ENCODE measurements at places on chromosomes 13 and 19.

DNA sequence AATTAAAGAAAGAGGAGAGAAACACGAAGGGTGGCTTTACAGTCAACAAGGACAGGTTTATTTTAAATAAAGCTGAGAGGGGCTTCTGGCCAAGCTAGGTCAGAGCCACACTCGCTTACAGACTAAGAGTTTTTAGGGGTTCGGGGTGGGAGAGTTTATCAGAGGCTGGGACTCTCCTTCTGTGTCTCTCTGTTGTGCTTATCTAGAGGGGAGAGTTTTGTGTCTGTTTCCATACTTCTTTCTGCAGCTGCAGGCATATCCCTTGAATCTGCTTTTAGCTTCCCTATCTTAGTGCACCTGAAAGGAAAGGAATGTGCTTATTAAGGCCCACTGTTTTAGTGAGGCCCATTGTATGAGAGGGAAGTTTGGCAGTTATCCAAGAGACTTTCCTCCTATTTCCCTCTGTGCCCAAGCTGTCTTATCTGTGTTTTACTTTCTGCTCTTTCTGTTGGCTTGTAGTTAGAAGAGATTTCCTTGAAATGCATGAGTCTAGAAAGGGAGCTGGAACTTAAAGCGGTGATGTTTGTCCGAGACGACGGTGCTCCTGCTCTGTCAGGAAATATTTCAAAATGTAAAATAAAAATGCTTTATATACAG lies 275.3 kb downstream of the KCTD12 start:
- DNase-seq: no peak

DNA sequence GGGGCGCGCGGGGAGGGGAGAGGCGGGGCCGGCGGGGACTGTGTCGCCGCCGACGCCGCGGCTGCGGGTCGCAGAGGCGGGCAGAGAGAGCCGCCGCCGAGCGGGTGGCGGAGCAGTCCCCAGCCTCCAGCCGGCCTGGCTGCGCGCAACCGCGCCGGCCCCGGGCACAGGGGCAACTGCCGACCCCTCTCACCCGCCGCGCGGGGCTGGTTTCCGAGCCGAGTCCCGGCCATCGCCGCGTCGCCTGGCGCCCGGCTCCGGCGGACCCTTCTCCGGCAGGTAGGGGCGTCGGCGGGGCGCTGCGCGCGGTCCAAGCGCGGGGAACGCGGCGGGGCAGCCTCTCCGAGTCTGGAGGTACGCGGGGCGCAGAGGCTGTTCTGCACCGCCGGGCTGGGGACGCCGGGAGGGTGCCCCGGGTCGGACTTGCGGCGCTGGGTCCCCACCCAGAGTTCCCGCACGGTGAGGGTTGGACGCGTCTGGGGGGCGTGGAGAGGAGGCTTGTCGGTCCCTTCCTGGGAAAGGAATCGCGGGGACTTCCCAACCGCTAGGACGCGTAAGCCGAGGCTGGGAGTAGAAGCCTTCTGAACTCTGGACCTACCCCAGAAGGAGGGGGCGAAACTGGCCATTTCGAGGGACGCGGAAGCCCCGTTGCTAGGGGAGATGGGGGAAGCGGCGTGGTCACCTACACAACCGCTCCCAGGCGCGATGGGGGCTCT lies 133.6 kb upstream of the MYO16 start:
- DNase-seq: no peak

DNA sequence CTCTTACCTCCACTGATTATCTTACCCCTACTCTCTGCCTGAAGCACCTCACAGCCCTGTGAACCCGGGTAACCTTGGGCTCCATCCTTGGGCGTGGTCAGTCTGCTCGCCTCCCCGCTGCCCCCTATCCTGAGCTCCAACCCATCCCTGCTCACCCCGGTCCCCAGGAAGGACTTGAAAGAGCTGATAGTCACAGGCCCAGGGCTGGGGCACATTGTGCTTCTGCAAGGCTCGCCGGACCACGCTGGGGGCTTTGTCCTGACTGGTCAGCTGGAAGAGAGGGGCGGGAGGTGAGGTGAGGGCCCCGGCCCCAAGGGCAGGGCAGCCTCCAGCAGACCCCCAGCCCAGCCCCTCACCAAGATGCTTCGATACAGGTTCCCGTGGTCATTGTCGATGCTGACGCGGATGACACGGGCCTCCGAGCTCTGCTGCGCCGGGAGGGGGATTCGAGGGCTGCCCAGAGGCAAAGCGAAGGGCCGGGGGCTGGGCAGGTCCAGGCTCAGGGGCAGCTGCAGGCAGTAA lies 13.0 kb upstream of the EPOR start:
- no peak for DNase-seq

GRCh38 chr13:99208845-99209527 lies 8.3 kb downstream of the UBAC2 start:
- DNase-seq: no peak

GRCh38 chr13:98781905-98782304 lies 29.4 kb upstream of the SLC15A1 start:
- no peak for DNase-seq

DNA sequence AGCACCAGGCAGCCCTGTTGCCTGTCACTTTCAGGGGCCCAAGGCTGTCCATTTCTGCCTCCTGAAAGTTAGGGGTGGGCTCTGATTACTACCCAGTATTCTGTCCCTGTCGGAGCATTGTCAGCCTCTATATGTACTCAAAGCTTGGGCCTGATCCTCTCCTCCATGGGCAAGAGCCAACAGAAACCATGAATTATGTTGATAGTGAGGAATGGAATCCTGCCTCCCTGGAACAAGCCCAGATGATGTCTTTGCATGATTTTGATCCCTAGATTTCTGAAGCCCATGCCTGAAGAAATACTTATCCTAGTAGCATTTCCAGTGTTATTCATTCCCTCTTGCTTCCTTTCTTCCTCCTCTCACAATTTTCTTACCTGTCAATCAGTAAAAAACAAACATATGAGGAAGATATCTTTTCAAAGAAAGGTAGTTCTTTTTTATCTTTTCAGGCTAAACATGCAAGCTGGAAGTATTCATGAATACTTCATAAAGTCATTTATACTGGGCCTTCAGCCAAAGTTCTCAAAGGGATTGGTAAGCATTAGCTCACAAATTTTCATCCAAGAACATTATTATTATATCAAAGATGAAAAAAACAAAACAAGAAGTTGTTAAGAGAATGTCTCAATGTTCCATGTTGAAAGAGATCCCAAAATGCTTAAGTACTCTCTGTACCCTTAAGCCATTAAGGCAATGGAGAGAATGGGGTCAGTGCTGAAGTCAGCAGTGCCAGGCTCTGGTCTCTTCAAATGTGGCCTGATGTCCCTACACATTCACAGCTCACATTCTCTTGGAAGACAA lies 171.7 kb downstream of the NHLRC3 start:
- no peak for DNase-seq

- DNase-seq: peak; percentile 54
Measured at GRCh38 chr19:10270180-10270615, 722 bp upstream of the ICAM1 start.

- no peak for DNase-seq
Measured at GRCh38 chr19:20254121-20254520, 87.1 kb downstream of the ZNF486 start.

DNA sequence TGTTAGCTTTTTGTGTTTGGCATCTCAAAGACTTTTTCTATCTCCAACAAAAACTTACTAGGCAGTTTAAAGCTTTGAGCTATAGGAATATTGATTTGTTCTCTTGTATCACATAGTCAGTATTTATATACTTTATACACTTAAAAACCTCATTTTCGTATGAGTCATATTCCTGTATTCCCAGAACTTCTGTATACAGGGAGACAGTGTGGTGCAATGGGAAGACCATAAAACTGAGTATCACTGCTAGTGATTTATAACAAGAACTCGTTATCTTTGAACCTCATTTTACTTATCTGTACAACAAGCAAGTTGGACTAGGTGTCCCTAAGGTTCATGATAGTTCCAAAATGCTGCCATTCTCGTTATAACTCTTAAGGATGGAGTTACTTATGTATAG lies 6.3 kb downstream of the GPR180 start:
- no peak for DNase-seq

DNA sequence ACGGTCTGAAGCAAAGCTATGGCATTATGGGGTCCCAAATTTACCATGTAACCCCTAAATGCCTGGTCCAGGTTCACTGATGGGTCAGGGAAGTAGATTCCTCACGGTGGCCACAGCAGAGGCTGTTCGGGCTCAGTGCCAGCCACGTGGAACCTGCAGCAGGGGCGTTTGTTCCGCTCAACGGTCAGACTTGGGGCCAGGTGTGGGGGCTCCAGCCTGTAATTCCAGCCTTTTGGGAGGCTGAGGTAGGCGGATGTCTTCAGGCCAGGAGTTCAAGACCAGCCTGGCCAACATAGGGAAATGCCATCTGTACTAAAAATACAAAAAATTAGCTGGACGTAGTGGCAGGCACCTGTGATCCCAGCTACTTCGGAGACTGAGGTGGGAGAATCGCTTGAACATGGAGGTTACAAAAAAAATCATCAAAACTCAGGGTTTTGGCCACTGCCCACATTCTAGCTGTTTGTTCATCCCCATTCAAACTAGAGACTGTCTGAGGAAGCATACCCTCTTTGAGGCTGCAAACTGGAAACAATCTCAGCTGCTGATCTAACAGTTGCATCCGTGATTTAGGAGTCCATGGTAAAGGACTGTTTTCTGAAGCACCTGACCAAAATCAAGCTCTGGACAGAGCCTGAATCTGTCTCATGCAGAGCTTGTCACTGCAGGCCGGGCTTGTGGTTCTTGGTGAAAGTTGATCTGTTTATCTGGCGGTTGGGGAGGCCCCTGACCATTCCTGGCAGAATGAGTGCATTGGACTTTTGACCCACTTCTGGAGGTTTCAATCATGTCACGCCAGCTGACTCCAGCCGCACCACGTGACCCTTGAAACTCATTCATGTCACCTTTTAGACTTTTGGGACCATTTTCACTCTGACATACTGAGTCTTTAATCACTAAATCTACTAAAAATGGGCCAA lies 30.2 kb upstream of the ZNF331 start:
- DNase-seq: no peak

DNA sequence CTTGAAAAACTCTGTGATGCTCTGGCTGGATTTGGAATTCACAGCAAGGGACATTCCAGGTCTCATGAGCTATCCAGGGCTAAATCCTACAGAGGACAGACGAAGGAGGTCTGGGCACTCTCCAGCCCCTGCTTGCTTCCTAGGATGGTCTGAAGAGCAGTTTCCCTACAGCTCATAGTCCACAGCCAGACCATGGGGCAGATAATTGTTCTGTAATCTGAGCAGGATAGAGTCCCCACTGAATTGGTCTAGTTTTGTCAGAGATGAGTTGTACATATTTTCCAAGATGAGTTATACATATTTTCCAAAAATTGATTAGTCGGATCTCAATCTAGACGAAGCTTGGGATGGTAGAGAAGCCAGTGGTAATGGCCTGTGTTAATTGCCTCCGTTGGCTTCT lies 75.6 kb downstream of the C13orf42 start:
- no peak for DNase-seq

DNA sequence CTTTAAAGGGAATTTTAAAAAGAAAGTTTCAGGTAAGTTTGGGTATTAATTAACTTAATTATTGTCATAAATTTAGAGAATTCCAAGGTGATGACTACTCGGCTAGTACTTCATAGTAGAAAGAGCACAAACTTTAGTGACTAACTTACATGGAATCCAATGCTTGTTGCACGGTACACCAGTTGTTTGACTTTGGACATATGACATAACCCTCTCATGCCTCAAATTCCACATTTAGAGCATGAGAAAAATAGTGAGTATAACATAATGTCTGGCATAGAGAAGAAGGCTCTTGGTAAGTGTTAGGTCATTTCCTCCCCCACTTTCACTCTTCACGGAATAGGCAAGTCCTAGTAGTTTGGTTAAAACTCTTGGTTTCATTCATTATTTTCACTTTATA lies 1249.4 kb upstream of the SLC10A2 start:
- no peak for DNase-seq

Measured in CD4-positive, alpha-beta T cell (primary cell).